CD4-positive, alpha-beta T cell treated with Interleukin-4 for 1 hour (primary cell): ENCODE measurements at places on chromosomes 2 and 18.

DNA sequence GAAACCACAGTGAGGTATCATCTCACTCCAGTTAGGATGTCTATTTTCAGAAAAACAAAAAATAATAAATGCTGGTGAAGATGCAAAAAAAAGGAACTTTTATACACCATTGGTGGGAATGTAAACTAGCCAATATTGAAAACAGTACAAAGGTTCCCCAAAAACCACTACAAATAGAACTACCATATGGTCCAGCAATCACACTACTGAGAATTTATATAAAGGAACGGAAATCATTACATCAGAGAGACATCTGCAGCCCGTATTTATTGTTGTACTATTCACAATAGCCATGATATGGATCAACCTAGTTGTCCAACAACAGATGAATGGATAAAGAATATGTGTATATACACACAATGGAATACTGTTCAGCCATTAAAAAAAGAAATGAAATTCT lies 52.0 kb downstream of the ORC4 start:
- no peak for DNase-seq

DNA sequence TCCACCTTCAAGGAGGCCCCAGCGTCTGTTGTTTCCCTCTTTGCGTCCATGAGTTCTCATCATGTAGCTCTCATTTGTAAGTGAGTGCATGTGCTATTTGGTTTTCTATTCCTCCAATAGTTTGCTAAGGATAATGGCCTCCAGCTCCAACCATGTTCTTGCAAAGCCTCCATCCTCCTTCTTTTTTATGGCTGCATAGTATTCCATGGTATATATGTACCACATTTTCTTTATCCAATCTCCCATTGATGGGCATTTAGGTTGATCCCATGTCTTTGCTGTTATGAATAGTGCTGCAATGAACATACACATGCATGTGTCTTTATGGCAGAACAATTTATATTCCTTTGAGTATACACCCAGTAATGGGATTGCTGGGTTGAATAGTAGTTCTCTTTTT lies 73.0 kb upstream of the NFU1 start:
- no peak for DNase-seq

- DNase-seq = no peak
These were observed 58.7 kb downstream of the THADA start for GRCh38 chr2:43537137-43537536.

DNA sequence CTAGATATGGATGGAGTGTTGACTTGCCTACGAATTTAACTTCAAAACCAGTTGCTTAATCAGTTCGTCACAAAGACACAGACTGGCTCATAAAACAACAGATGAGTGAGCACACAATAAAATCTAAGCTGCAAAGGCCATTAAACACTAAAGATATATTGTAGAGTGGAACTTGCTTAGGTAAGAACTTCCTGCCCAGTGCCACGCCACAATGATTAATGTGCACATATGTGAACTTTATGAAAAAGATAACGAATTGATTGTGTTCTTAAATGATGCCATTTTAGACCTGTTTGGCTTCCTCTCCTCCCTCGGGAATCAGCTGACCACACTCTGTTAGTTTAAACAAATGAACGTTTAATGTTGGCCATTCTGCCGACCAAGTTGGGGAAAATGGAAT lies 2031.3 kb upstream of the CELF4 start:
- DNase-seq = no peak

DNA sequence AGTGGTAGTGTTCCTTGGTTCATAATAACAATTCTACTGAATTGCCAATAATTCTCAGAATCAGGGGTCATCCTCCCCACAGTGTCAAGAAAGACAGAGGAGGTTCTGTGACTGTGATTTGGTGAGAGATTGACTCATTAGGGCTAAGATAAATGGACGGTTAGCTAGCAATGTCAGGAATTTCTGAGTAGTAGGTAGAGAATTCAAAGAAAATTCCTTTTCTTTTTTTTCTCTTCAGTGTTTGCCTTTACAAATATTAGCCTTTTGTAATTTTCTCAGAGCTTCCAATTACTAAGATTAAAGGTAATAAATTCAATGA lies 16.8 kb upstream of the CRIM1 start:
- no peak for DNase-seq

DNA sequence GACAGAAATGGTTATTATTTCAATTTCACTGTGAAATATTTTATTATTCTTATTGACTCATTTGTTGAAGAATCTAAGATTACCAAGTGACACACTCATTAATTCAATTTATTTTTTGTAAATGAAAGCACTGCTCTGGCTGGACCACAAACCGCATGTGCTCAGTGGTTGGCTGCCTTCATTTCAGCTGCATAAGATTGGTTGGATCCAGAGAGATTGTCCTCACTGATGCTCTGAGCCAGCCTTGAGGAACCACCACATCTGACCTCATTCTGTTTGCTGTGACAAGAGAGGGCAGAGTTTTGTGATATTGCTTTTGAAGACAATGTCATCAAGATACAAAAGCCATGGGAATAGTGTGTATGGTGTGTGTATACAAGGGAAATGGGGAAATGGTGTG lies 192.1 kb downstream of the CYRIA start:
- DNase-seq = no peak
